ENCODE measurements at places on chromosomes 6 and 20. TPM values are rescaled to one million over a fixed set of nuclear protein-coding genes. Genes with fewer than 3 reads are reported as not detected.

Gene RNASET2
- polyA plus RNA-seq = 586 TPM

Gene FAM184A
- 0.54 TPM for polyA plus RNA-seq

Gene PRPH2
- polyA plus RNA-seq = 0.11 TPM

Gene WFDC5
- not detected for polyA plus RNA-seq

Gene TOMM6
- 353 TPM for polyA plus RNA-seq

Gene VWA7
- 2.5 TPM for polyA plus RNA-seq

Gene GRIK2
- polyA plus RNA-seq = not detected

Gene NKAIN2
- polyA plus RNA-seq = not detected

Gene REM1
- polyA plus RNA-seq = not detected

Gene TRIM10
- not detected for polyA plus RNA-seq

Gene SAPCD1
- polyA plus RNA-seq = 0.89 TPM

DNA sequence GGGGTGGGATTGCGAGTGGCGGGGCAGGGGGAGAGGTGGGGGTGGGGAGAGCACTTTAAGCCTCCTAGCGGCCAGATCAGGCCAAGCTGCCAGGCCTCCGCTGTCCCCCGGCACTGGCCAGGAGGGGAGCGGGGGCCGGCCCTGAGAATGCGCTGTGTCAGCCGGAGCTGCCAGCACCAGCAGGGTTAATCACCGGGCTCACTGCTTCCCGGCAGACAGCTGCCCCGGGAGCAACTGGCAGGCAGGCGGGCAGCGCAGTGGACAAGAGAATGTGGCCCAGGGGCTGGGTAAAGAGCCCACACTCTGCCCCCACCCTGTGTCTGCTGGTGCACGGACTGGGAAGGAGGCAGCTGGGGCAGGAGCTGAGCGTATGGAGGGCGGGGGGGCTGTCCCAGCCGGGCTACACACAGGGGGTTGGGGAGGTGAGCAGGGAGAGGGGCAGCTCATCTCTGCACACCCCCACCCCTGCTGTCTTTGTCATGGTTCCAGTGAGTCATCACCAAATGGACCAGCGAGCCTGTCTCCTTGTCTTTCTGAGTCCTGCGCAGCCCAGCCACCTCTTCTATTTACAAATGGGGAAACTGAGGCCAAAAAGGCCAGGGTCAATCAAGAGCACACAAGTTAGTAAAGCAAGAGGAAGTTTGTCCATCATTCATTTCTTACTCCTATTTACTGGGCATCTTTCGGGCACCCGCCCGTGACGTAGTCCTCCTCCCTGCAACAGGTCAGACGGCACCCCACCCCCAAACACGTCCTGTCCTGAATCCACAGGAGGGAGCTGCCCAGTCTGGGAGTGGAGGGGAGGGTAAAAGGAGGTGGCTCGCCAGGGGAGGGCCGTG, 2.1 kb upstream of the LAMA5 start:
- no peak for DNase-seq

- DNase-seq = no peak
Observed at GRCh38 chr6:46061497-46061896, 45.8 kb upstream of the CLIC5 start.

DNA sequence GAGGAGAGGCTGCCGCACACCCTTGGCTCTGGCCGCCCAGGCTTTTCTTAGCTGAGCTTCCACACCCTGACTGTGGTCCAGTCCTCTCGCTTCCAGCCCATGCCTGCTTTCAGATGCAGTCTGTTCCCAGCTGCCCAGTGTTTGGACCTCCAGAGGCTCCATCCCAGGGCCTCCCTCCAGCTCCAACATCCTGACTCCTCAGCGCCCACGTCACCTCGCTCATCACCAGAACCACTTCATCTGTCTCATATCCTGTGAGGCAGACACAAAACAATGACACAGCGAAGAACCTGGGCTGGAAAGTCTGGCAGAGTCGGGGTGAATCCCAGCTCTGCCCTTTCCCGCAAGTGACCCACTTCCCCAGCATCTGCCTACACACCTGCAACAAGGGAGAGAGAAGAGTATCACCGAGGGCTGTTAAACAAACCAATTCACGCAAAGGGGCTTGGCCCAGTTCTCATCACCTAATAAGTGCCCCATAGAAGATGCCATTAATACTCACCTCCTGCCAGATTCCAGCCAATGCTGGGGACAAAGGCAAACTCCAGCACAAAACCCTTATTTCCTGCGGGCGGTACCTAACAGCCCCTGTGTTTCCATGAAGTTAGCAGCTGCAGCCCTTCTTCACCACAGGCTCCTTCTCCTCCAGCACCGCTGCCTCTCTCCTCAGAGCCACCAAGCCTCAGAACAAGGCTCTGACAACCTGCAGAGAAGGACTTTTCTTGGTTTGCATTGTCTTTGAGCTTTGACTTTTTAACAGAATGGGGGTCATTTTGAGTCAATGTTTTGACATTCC, 133.4 kb upstream of the CDH4 start:
- no peak for DNase-seq

GRCh38 chr20:50689864-50690649, 1.3 kb downstream of the RIPOR3 start:
- DNase-seq = no peak

DNA sequence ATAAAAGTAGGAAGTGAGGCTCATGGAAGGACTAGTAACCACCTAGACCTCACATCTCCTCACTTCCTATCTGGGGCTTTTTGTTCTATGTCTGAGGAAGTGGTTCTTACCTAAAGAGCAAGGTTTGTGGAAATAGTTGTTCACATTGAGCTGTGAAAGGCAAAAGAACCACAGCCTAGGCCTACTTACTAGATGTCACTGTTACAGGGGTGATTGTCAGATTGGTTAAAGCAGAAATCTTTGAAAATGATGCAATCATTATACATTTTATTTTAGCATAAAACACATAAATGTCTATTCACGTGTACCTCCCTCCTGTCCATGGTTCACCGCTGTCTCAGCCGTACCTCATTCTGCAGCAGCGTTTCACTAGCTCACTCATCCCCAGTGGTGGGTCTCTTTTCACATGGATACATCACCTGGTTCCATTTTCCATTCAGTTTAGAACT, 268.8 kb downstream of the TMEM242 start:
- peak; percentile 72 for DNase-seq

DNA sequence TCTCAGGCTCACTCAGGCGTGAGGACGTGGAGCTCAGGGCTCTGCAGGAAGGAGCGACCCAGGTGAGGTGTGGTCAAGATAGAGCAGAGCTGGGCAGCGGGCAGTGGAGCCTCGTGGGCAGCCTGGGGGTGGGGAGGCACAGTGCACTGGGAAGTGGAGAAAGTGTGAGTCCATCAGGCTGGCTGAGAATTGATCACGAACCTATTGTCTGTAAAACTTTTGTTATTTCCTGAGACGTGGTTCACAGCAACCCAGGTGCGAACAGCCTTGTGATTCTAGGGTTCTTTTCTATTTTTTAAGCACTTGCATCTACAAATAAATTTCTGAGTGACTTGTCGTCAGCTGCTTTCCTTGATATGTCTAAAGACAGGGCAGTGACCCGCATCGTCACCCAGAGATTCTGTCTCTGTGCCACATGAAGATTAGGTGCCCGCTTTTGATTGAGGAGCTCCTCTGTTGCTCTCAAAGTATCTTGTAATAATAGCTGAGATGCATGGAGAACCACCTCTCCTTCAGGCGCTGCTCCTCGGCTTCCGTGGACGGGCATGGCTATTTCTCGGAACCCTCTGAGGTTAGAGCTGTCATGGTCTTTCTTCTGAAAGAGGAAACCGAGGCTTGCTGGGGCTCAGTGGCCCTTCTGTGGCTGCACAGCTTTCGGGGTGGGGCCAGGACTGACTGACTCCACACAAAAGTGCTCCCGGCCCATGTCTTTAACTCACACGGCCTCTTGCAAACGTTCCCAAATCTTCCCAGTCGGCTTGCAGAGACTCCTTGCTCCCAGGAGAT, 662 bp upstream of the CCR6 start:
- no peak for DNase-seq

DNA sequence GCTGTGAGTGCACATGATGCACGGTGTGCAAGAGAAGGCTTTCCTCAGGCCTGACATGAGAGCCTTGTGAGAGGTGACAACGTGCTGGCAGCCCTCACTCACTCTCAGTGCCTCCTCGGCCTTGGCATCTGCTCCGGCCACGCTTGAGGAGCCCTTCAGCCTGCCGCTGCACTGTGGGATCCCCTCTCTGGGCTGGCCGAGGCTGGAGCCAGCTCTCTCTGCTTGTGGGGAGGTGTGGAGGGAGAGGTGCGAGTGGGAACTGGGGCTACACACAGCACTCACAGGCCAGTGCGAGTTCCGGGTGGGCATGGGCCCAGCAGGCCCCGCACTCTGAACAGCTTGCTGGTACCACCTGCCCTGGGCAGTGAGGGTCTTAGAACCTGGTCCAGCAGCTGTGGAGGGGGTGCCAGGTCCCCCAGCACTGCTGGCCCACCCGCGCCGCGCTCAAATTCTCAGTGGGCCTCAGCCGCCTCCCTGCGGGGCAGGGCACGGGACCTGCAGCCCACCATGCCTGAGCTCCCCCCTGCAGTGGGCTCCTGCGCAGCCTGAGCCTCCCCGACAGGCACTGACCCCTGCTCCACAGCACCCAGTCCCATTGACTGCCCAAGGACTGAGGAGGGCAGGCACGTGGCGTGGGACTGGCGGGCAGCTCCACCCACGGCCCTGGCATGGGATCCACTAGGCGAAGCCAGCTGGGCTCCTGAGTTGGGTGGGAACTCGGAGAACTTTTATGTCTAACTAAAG, 74.9 kb upstream of the BMP5 start:
- DNase-seq = no peak

GRCh38 chr20:1944345-1945091, 49.3 kb downstream of the SIRPA start:
- no peak for DNase-seq

DNA sequence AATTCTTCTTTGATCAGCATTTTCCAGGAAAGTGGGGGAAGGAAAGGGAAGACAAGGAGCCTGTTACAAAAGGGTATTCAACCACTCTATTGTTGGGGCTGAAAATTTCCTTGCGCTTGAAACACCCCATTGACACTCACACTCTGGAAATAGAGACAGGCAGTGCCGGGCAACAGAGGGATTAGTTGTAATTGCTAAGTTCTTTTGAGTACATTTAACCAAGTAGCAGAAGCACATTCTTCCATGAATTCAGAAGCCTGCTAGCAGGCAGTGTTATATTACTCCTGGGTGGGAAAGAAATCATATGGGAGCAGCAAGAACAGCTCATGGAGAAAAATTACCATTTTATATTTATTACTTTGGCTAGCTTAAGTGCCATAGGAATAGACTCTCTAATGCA, 745.5 kb downstream of the C6orf118 start:
- no peak for DNase-seq

- DNase-seq = no peak
Observed at GRCh38 chr20:14378326-14378725, 40.9 kb upstream of the FLRT3 start.

DNA sequence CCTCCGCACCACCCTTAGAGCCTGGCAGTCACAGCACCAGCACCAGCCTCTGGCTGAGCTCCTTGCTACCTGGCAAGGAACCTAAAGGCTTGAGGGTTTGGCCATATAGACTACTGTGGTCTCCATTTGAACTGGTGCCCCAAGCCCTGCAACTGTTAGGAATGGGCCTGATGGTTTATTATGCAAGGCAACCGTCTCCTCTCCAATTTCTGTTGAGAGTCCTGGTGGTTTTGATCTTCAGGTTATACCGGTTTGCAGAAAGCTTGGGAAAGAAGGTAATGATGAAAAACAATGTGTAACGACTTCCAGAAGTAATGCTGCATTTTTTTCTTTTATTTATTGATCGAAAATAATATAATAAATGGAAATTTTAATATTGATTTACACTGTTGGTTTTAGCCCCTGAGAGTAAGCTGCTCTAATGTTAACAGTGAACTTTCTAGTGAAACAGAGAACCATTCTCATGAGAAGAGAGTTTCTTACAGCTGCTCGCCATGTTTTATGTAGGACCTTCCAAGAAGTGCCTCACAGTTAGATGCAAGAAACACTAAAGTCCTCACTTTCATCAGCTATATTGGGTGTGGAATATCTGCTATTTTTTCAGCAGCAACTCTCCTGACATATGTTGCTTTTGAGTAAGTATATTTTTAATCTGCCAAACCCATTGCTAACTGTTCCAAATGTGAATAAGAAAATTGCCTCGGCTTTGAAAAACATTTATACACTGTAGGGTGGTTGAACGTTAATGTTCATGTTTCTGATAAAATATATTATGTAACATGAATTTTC, 112.8 kb downstream of the ADGRG6 start:
- no peak for DNase-seq

DNA sequence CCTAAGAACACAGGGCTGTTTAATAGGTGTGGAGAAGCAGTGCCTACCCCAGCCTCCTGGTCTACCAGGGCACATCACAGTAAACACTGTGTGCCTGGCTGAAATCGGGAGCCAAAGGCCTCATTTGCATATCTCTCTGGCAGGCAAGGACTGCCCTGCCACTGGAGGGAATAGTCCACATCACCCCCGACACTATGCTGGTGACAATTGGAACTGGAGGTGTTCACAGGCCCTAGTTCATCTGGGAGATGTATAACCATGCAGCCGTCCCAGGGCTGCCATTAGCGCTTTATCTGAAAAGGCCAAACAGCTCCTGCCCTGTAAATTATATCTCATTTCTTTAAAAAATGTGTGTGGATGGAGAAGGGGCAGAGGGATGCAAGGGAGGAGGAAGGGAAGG, 150.3 kb downstream of the LINC00237 start:
- no peak for DNase-seq

DNA sequence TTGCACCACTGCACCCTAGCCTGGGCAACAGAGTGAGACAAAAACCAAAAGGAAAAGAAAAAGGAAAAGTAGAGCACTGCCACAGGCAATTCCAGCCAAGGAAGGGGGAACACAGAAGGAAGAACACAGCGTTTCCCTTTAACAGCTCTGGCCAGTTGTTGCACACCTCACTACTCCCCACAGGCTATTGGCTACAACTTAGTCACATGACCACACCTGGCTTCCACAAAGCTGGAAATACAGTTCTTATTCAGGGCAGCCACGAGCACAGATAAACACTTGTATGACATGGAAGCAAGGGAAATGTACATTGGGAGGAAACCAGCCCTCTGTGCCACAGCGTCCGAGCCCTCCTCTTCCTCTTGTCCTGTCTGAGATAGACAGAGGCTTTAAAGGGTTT, 249.0 kb upstream of the JARID2 start:
- no peak for DNase-seq

GRCh38 chr20:12564979-12565378, 443.8 kb upstream of the SPTLC3 start:
- DNase-seq = no peak

- DNase-seq = peak; percentile 62
Observed at GRCh38 chr6:41200296-41200900, 551 bp downstream of the TREML2 start.

GRCh38 chr6:38492031-38492430, 147.7 kb downstream of the BTBD9 start:
- no peak for DNase-seq

DNA sequence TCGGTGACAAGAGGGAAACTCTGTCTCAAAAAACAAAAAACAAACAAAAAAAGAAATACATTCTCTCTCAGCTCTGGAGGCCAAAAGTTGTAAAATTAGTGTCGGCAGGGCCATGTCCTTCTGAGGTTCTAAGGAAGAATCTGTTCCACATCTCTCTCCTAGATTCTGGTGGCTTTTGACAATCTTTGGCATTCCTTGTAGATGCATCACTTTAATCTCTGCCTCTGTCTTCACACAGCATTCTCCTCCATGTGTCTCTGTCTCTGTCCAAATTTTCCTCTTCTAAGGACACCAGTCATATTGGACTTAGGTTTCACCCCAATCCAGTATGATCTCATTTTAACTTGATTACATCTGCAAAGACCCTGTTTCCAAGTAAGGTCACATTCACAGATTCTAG, 9.1 kb downstream of the PPP2R5D start:
- no peak for DNase-seq

All from CD4-positive, alpha-beta memory T cell (primary cell).